Kidney epithelial cell (primary cell): ENCODE measurements at places on chromosomes 4 and X. TPM values are rescaled to one million over a fixed set of nuclear protein-coding genes. Genes with fewer than 3 reads are reported as not detected.

The STS gene
- 2.4 and 2.9 TPM in 2 replicates for total RNA-seq

- no peak for DNase-seq
These were observed 237.5 kb downstream of the PCDH7 start for GRCh38 chr4:30957706-30958105.

The IGFBP7 gene
- 1,064 and 1,134 TPM in 2 replicates for total RNA-seq

DNA sequence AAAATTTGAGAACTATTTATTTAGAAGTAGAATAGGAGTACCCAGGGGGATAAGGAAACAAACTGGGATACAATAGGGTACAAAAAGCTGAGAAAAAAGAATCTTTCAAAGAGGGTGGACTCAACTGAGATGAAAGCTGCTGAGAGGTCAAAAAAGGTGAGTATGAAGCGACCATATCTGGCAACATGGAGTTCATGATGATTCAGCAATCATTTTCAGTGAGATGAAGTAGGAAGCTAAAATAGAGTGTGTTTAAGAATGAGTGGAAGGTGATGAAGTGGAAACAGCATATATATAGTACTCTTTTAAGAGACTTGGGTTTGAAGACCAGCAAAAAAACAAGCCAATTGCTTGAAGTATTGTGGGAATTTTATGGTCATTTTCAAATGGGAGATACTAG lies 72.0 kb upstream of the IL13RA2 start:
- no peak for DNase-seq

The DMRTC1 gene
- not detected in 2 replicates for total RNA-seq
